Lower leg skin (tissue), 4 donors: ENCODE measurements at places on chromosomes 11 and 22. TPM values are rescaled to one million over a fixed set of nuclear protein-coding genes. Genes with fewer than 3 reads are reported as not detected.

Gene TRIM48
- not detected for total RNA-seq

DNA sequence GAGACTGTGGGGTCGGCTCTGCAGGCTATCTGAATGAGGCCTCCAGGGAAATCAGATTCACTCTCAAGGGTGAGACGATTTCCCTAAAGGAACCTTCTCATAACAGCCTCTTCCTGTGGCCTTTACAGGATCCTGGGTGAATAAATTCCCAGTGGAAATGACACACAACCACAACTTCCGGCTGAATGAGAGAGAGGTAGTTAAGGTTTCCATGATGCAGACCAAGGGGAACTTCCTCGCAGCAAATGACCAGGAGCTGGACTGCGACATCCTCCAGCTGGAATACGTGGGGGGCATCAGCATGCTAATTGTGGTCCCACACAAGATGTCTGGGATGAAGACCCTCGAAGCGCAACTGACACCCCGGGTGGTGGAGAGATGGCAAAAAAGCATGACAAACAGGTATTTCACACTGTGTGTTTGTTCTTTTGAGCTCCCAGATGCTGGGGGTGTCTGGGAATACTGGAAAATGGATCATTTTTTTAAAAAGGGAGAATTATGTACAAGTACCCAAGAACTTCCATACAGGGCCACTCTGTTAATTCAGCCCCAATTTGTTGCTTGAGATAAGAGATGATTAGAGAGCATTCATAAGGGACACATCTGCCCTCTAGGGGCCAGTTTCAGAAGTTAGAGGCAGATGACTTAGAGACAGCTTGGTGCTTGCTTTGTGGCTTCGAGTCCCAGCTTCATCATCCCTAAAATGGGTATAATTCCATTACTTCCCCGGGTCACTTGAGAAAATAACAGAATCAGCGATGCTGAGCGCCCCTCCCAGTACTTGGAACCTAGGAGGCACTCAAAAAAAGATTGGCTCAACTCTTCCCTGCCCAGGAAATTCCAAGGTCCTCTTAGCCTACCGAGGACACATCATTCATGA lies 10.2 kb downstream of the SERPIND1 start:
- DNase-seq, result no peak

DNA sequence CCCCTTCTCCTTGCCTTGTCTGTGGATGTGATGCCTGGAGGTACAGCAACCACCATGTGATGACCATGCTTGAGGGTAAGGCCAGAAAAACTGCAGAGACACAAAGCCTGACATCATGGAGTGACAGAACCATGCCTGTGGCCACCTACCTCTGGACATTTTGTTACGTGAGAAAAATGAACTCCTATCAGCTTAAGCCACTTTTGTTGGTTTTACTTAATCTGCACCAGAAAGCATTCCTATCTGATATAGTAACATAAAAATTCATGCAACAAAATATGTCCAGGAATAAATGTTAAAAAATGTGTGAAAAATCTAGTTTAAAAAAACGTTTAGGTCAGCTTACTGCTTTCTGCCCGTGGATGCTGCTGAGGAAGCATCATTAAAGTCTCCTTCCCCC lies 42.6 kb upstream of the P4HA3 start:
- DNase-seq, result no peak

- DNase-seq, result no peak
Observed at GRCh38 chr11:86623736-86624135, 48.7 kb downstream of the ME3 start.

DNA sequence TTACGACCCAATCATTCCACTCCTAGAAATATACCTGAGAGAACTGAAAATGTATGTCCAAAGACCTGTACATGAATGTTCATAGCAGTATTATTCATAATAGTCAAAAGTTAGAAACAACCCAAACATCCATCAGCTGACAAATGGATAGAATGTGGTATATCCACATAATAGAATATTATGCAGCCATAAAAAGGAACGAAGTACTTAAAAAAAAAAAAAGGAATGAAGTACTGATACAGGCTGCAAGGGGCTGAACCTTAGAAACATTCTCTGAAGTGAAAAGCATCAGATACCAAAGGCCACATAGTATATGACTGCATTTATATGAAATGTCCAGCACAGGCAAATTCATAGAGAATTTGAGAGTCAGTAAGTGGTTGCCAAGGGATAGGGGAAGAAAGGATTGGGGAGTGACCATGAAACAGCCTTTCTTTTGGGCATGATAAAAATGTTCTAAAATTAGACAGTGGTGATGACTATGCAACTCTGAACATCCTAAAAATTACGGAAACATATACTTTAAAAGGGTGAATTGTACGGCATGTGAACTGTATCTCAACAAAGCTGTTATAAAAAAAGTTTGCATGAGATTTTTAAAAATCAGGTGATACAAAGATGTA lies 1.8 kb downstream of the TPST2 start:
- no peak for DNase-seq

DNA sequence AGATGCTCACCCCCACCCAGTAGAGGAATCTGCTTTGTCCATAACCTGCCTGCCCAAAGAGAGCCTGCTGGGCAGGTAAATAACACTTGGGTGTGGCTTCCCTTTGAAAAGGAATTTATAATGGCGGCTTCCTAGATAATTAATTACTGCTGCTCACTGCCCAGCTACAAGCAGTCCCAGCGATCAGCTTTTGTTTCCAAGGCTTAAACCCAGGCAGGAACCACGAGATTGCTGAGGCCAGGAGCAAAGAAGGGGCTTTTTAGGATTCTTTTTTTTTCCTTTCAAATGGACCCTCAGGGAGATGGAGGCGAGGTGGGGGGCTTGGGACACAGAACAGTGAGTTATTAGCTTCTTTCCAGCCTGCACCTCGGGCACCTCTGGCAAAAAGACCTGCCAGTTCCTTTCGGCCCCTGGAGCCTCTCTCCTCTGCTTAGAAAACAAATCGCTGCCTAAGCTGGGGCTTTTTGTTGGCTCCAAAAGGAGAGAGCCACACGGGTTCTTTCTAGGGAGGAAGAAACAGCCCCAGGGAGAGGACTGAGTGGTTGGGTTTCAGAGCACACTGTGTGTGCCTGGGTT lies 107.2 kb downstream of the TSPAN18 start:
- DNase-seq, result no peak
